ENCODE measurements at places on chromosomes 1 and 21. TPM values are rescaled to one million over a fixed set of nuclear protein-coding genes. Genes with fewer than 3 reads are reported as not detected.

The PTPRU gene
- total RNA-seq = 35.7 TPM

The AMY2A gene
- total RNA-seq = 8.4 TPM

The TRPM2 gene
- 3.0 TPM for total RNA-seq

The DNAJC28 gene
- total RNA-seq = 3.0 TPM

- DNase-seq = no peak
- no peaks in the 10 kb centered on the region for H3K27me3 ChIP-seq
- H3K4me3 ChIP-seq = no peak overlapping the region
- H3K27ac ChIP-seq = no peak overlapping the region
- H3K4me1 ChIP-seq = no peaks in the 10 kb centered on the region
- peaks cover 19% of the 10 kb centered on the region for H3K36me3 ChIP-seq
These were observed 68.8 kb upstream of the BMP8A start for GRCh38 chr1:39422614-39423013.

- H3K27ac ChIP-seq = peak overlapping the region; percentile 61
- no peaks in the 10 kb centered on the region for H3K27me3 ChIP-seq
- DNase-seq = no peak
- H3K4me1 ChIP-seq = peaks cover 46% of the 10 kb centered on the region
- H3K4me3 ChIP-seq = no peak overlapping the region
- no peaks in the 10 kb centered on the region for H3K36me3 ChIP-seq
These were observed 8.2 kb downstream of the VANGL1 start for GRCh38 chr1:115649964-115650363.

- no peaks in the 10 kb centered on the region for H3K36me3 ChIP-seq
- DNase-seq = no peak
- H3K4me3 ChIP-seq = no peak overlapping the region
- no peaks in the 10 kb centered on the region for H3K27me3 ChIP-seq
These were observed 201.1 kb downstream of the BACH1 start for GRCh38 chr21:29499734-29500343.

DNA sequence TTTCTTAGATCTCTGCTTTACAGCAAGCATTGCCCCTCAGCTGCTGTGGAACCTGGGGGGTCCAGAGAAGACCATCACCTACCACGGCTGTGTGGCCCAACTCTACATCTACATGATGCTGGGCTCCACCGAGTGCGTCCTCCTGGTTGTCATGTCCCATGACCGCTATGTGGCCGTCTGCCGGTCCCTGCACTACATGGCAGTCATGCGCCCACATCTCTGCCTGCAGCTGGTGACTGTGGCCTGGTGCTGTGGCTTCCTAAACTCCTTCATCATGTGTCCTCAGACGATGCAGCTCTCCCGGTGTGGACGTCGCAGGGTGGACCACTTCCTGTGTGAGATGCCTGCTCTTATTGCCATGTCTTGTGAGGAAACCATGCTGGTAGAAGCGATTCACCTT lies 33.4 kb upstream of the OR2B11 start:
- no peak for DNase-seq
- H3K4me1 ChIP-seq = no peaks in the 10 kb centered on the region
- H3K27me3 ChIP-seq = no peaks in the 10 kb centered on the region
- no peak overlapping the region for H3K27ac ChIP-seq

GRCh38 chr1:63119575-63120155 lies 202.7 kb upstream of the FOXD3 start:
- no peaks in the 10 kb centered on the region for H3K4me1 ChIP-seq
- H3K36me3 ChIP-seq = no peaks in the 10 kb centered on the region

DNA sequence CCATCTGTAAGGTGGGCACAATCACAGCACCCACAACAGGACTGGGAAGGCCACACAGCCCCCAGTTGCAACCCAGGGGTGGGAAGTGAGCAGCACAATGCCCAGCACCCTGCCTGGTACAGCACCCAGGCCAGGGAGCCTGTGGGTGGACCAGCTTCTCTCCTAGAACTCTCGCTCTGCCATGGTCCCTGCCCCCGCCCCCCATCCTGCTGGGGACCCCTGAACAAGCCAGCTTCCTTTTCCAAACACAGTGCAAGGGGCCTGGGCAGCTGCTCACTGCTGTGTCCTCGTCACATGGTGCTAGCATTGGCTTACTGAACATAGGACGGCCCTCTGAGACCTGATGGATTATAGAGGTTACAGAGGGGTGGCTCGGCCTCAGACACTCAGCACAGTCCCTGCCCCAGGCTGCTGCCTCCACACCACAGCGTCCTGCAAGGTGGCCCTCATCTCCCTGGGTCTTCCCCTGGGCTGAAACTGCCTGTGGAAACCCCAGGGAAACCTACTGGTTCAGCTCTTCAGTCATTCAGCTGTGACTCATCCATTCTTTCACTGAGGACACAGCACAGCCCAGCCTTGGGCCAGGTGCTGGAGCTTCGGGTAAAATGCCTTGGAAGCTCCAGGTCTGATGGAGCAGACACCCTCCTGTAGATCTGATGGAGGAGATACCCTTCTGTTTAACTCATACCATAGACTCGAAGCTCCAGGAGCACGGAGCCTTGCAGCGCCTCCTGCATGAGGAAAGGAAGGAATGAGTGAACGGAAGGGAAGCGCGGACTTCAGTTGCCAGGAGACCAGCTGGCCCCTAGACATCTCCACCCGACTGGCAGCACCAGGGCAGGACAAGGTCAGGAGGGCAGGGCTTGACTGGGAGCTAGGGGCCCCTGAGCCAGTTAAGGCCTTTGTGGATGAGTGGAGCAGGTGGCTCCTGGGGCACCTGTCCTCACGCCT lies 8.1 kb upstream of the PRDM16 start:
- H3K27me3 ChIP-seq = peaks cover 85% of the 10 kb centered on the region
- H3K4me3 ChIP-seq = no peak overlapping the region
- H3K27ac ChIP-seq = no peak overlapping the region
- H3K36me3 ChIP-seq = no peaks in the 10 kb centered on the region
- H3K4me1 ChIP-seq = no peaks in the 10 kb centered on the region

- H3K4me1 ChIP-seq = peaks cover 10% of the 10 kb centered on the region
- no peaks in the 10 kb centered on the region for H3K36me3 ChIP-seq
- no peaks in the 10 kb centered on the region for H3K27me3 ChIP-seq
- H3K4me3 ChIP-seq = no peak overlapping the region
- DNase-seq = no peak
- H3K27ac ChIP-seq = peak overlapping the region; percentile 16
These were observed 78.6 kb downstream of the KCNN3 start for GRCh38 chr1:154791292-154792166.

DNA sequence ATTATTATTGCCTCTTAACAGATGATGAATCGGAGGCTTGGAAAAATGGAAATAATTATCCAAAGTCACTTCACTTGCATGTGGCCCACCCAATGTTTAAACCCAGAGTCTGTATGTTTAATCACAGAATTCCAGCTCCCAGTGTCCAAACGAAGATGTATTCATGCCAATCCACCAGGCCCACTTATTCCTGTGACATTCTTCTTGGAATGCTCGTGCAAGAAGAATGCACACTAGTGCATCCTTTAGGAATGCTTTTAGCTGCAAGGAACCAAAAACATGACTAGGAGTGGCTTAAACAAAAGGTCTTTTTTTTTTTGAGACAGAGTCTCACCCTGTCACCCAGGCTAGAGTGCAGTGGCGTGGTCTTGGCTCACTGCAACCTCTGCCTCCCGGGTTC lies 8.9 kb upstream of the OPRD1 start:
- H3K27ac ChIP-seq = no peak overlapping the region
- no peak overlapping the region for H3K4me3 ChIP-seq
- no peaks in the 10 kb centered on the region for H3K4me1 ChIP-seq
- no peak for DNase-seq

- no peaks in the 10 kb centered on the region for H3K36me3 ChIP-seq
- no peaks in the 10 kb centered on the region for H3K27me3 ChIP-seq
- no peaks in the 10 kb centered on the region for H3K4me1 ChIP-seq
- no peak overlapping the region for H3K4me3 ChIP-seq
- no peak for DNase-seq
- no peak overlapping the region for H3K27ac ChIP-seq
These were observed 1770.9 kb downstream of the BRINP3 start for GRCh38 chr1:188706742-188707141.

Measured in sigmoid colon (tissue), 7 donors.